Activated effector memory CD4-positive, alpha-beta T cell treated with Interleukin-2 at 50 U/mL for 16 hours (primary cell): ENCODE measurements at places on chromosomes 6 and 20.

DNA sequence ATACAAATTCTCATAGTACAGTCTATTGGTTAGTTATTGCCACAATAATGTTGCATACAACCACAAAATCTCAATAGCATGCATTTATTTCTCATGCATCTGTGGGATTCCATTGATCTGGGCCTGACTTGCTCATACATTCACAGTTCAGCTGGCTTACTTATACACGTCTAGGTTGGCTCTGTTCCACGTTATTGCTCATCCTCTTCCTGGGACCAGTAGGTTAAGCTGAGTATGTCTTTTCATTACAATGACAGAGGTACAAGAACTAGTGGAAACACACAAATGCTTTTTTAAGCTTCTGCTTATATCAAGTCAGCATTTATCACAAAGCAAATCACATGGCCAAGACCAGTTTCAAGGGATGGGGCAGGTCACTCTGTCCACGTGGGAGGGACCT lies 485.3 kb upstream of the BTBD3 start:
- no peak for DNase-seq

DNA sequence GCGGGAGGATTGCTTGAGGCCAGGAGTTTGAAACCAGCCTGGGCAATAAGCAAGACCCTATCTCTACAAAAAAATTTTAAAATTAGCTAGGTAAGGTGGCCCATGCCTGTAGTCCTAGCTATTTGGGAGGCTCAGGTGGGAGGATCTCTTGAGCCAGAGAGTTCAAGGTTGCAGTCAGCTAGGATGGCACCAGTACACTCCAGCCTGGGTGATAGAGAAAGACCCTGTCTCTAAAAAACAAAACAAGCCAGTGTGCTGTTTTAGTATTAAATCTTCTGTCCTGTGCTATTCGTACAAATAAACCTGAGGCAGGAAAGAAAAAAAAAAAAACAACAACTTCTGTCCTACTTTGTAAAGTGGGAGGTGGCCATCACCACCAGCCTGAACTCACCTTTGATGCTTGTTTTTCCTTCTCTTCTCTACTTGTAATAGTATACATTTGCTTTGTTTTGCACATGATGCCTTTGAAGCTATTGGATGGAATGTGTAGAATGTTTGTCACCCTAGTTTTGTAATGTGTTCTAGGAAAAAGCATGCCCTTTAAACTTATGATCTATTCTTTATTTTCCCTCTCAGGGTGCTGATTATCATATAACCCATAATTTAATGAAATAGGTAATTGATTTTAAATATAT lies 102.5 kb downstream of the CRYBG1 start:
- no peak for DNase-seq

GRCh38 chr20:19743640-19743995 lies 14.4 kb upstream of the RIN2 start:
- DNase-seq = no peak

DNA sequence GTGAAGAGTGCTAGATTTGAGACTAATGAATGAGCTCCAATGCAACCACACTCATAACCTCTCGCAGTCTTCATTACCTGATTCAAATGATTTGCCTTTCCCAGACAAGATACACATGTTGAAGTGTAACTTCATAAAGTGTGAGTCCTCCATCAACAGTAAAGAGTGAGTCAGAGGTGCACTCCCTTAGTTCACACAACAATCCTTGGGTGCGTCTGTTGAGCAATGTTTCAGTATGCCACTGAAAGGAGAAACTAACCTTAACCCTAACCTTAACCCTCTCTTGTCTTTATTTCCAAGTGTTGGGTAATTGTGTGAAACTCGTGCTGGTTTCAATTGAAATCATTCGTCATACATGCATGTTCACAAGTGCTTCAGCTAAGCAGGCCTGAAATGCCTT lies 21.0 kb upstream of the RIN2 start:
- no peak for DNase-seq

DNA sequence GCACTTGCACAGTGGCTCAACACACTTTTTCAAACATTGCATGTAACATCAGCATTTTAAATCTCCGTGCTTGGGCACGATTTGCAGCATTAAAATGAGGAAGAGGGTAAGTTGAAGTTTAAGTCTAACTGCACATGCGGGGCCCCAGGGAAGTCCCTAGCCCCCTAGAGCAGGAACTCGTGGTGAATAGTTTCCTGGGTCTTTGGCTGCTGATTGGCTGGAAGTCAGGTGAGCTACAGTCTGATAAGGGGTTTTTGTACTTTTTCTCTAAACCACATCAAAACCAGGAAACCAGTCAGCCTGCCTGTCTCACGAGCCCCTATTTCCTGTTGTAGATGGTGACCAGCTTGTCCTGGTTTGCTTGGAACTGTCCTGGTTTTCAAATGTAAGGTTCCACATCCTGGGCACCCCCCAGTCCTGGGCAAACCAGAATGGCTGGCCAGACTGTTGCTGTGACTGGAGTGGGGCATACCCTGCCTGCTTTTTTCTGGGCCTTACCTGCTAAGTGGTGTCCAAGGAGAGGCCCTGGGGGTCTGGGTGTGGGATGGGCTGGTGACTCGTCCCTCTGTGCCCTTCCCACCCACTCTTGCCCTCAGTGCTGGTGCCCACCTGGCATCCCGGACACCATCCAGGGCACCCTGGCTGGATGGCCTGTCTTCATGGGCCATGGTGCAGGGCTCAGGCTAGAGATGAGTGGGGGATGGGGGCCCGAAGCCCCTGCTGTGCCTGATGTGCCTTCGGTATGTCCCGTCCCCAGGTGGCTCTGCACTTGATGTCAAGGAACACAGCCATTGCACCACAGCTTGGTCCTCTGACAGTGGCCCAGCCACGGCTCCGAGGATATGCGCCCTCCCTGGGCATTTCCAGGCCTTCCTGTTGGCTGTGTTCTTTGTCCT lies 31.8 kb downstream of the SUN5 start:
- peak; percentile 72 for DNase-seq

DNA sequence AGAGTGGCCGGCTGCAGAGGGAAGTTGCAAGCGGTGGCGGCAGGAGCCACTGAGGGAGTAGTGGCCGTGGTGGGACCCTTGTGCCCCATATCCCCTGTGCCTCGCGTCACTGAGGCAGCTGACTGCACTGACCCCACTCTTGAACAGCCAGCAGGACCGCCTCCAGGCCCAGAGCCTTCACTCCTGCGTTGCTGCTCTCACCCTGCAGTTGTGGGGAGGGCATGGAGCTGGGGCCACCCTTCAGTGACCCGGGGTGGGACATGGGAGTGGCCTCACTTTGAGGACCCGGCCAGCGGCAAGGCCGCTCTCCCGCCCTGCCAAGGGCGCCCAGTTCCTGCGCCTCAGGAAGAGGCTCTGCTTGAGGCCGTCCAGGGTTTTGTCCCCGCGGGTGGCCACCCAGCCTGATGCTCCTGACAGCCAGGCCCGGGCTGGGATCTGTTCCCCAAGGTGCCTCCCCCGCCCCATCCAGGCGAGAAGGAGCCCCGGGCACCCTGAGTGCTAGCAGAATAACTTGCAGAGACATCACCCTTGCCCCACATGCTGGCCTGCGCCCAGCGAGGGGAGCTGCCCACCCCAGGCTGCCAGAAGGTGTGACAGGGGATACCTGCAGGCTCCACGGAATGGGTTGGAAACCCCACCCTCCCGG lies 44.4 kb downstream of the HLA-DRA start:
- no peak for DNase-seq
